Skin of body (tissue), 3 donors: ENCODE measurements at places on chromosomes 2 and 18. TPM values are rescaled to one million over a fixed set of nuclear protein-coding genes. Genes with fewer than 3 reads are reported as not detected.

The SIX3 gene
- not detected for total RNA-seq

The TBR1 gene
- total RNA-seq, result 0.30 TPM

The GAL3ST2 gene
- 0.30 TPM for total RNA-seq

DNA sequence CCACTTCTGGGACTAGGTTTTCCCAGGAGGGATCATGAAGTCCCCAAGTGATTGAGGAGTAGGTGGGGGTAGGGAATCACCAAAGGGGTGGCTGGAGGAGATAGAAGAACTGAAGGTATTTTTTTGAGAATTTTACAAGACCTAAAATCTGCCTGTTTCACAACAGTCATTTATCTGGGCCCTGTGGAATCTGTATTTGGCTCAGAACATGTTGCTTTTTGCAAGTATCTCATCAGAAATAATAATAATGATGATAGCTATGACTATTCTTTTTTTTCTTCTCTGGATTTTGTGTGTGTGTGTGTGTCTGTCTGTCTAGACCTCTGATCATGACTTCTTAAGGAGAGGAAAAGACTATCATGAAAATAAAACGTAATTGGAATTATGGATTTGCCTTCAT, 13.9 kb downstream of the STON1 start:
- no peak for DNase-seq

GRCh38 chr2:204933735-204934374, 388.6 kb downstream of the PARD3B start:
- DNase-seq, result no peak

DNA sequence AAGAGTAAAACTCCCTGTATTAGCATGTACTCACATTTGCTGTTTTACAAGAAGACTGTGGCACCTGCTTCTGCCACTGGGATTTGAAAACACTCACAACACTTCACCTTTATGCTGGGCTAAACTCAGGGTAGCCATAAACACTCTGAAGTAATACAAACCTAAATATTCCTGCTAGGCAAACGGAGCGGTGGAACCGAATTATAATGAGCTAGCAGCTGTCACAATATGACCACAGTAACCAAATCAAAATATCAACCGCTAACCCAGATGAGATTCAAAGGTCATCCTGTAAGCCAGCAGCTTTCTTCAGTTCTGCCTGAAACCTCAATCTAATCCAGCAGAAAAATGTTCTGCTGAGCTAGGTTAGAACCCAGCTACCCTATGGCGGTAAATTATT, 132.1 kb downstream of the TCF4 start:
- no peak for DNase-seq

- no peak for DNase-seq
Measured at GRCh38 chr2:173175222-173175621, 99.6 kb downstream of the MAP3K20 start.
